ENCODE measurements at places on chromosomes 2 and 18. TPM values are rescaled to one million over a fixed set of nuclear protein-coding genes. Genes with fewer than 3 reads are reported as not detected.

Gene DNAH7
- total RNA-seq = under 0.01 TPM

Gene AMER3
- total RNA-seq = not detected

DNA sequence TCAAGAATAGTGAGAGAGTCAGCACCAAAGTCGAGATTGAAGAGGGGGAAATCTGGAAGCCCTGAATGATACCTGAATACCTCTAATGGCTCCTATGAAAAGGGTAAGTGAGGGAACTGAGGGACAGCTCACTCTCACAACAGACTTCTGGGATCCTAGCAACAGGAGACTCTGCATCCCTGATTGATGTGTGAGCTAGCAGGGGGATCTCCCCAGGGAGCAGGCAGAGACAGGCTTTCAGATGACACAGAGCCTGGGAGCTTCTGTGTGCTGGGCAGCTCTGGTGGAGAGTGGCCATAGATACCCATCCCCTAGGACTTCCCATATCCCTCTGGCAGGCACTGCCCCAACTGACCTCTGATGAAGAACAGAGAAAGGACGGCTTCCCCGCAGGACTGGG, 206.2 kb downstream of the EXOC6B start:
- no peak overlapping the region for H3K4me3 ChIP-seq
- no peaks in the 10 kb centered on the region for H3K36me3 ChIP-seq
- no peaks in the 10 kb centered on the region for H3K4me1 ChIP-seq
- H3K27me3 ChIP-seq = no peaks in the 10 kb centered on the region

- H3K27me3 ChIP-seq = no peaks in the 10 kb centered on the region
- H3K36me3 ChIP-seq = no peaks in the 10 kb centered on the region
- DNase-seq = no peak
- H3K27ac ChIP-seq = peak overlapping the region; percentile 71
- H3K4me1 ChIP-seq = peaks cover 44% of the 10 kb centered on the region
Measured at GRCh38 chr2:41907771-41908207, 140.0 kb upstream of the PKDCC start.

DNA sequence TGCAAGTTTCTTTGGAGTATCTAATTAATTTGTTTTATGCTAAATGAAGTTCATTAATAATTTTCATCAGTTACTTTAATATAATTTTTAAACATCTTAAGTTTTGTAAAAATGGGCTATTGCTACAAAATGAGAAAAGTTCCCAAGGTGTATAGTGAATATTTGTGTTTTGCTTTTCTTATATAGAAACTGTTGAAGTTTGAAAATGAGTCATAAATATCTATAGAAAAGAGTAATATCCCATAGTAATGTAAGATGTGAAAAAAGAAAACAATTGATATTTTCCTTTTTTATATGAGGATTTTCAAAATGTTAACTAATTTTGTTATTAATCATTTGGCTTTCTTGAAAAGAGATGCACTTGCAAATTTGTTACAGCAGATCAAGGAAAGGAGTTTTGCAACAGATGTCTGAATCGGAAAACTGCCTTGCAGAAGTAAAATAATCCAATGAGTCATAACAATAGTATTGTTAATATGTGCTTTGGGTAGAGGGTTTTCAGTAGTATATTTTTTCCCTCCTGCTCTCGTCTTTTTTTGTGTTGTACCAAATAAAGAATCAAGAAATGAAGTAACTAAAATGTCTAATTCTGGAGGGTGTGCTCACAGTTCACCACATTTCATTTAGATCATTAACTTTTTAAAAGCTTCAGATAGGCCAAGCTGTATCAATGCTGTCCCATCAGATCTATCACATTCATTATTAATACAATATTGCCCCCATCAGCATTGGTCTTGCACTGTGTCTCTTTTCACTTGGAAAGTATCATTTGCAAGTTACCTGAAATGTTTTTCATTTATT, 15.5 kb downstream of the DUSP19 start:
- DNase-seq = no peak
- no peak overlapping the region for H3K4me3 ChIP-seq
- no peak overlapping the region for H3K27ac ChIP-seq
- H3K27me3 ChIP-seq = no peaks in the 10 kb centered on the region

GRCh38 chr2:102620332-102620731, 979 bp downstream of the SLC9A2 start:
- no peaks in the 10 kb centered on the region for H3K36me3 ChIP-seq
- no peak overlapping the region for H3K4me3 ChIP-seq
- peaks cover 9% of the 10 kb centered on the region for H3K4me1 ChIP-seq
- peaks cover 12% of the 10 kb centered on the region for H3K27me3 ChIP-seq
- no peak for DNase-seq
- H3K27ac ChIP-seq = no peak overlapping the region

GRCh38 chr18:40824291-40824690, 1130.7 kb upstream of the PIK3C3 start:
- H3K4me3 ChIP-seq = no peak overlapping the region
- no peaks in the 10 kb centered on the region for H3K27me3 ChIP-seq
- no peaks in the 10 kb centered on the region for H3K4me1 ChIP-seq
- no peaks in the 10 kb centered on the region for H3K36me3 ChIP-seq
- H3K27ac ChIP-seq = no peak overlapping the region
- DNase-seq = no peak

- DNase-seq = no peak
- no peak overlapping the region for H3K4me3 ChIP-seq
- H3K27me3 ChIP-seq = no peaks in the 10 kb centered on the region
- no peak overlapping the region for H3K27ac ChIP-seq
Measured at GRCh38 chr2:137220438-137220993, 455.2 kb downstream of the THSD7B start.

- no peak for DNase-seq
- H3K4me1 ChIP-seq = no peaks in the 10 kb centered on the region
- H3K36me3 ChIP-seq = no peaks in the 10 kb centered on the region
Measured at GRCh38 chr2:57373530-57373929, 673.1 kb upstream of the VRK2 start.

DNA sequence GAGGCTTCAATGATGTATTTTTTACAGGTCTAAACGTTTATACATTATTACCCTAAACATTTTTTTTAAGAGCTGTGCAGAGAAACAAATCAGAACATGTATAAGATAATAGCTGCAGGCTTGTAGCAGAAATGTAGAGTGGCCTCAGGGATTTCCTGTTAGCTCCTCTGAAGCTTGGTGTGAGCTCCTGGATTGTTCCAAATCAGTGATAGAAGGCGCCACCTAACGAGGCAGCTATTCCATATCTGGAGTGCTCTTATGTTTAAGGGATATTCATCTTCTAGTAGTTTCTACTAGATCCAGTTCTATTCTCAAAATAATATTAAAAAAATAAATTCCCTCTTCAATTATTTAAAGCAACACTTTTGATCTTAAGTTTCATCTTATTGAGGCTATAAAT, 93.1 kb downstream of the LRP1B start:
- H3K27ac ChIP-seq = no peak overlapping the region
- no peaks in the 10 kb centered on the region for H3K27me3 ChIP-seq
- no peak for DNase-seq
- H3K4me1 ChIP-seq = no peaks in the 10 kb centered on the region

- no peaks in the 10 kb centered on the region for H3K36me3 ChIP-seq
- DNase-seq = no peak
- H3K4me3 ChIP-seq = no peak overlapping the region
- H3K4me1 ChIP-seq = no peaks in the 10 kb centered on the region
- H3K27me3 ChIP-seq = no peaks in the 10 kb centered on the region
Measured at GRCh38 chr18:12393998-12394397, 13.7 kb upstream of the PRELID3A start.

DNA sequence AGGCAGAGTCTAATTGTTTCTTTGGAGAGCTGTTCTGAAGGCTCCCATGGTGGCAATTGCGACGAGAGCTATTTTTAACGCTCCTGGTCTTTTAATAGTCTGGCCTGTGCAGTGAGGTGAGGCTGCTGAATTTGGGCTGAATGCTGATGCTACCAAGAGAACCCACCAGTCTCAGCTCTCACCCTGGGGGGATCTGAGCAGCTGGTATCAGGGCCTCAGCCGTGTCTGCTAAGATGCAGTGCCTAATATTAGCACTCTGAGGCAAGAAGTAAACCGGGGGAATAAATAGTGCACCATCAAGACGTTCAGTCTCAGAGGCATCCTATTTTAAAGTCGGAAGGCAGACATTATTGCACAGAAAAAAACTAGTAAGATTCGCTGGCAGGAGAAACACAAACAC, 214.8 kb upstream of the PID1 start:
- H3K27me3 ChIP-seq = no peaks in the 10 kb centered on the region
- no peak overlapping the region for H3K27ac ChIP-seq
- no peak for DNase-seq
- H3K4me3 ChIP-seq = no peak overlapping the region

- no peak overlapping the region for H3K27ac ChIP-seq
- H3K4me1 ChIP-seq = no peaks in the 10 kb centered on the region
- no peaks in the 10 kb centered on the region for H3K36me3 ChIP-seq
- no peak overlapping the region for H3K4me3 ChIP-seq
- no peaks in the 10 kb centered on the region for H3K27me3 ChIP-seq
- DNase-seq = no peak
Measured at GRCh38 chr2:162824304-162824703, 14.3 kb downstream of the KCNH7 start.

DNA sequence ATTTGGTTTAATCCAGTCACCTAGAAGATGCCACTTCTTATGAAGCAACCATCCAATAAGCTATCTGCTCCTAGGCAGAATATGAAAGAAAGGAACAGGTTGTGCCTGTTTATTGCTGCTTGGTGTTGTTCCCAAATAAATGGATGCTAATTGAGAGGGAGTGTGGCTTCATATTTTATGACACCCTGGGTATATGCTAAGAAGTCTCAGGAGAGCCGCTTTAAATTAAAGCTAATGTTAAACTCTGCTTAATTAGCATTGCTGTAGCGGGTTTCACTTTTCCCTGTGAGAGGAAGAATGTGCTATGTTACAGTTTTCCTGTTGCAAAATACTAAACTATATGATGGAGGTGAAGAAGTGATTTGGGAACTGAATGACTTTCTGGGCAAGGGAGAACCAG, 48.7 kb upstream of the TANK start:
- H3K36me3 ChIP-seq = no peaks in the 10 kb centered on the region
- DNase-seq = no peak
- no peak overlapping the region for H3K27ac ChIP-seq
- H3K27me3 ChIP-seq = no peaks in the 10 kb centered on the region
- H3K4me3 ChIP-seq = no peak overlapping the region
- H3K4me1 ChIP-seq = no peaks in the 10 kb centered on the region

- no peaks in the 10 kb centered on the region for H3K36me3 ChIP-seq
- no peak overlapping the region for H3K4me3 ChIP-seq
- no peaks in the 10 kb centered on the region for H3K4me1 ChIP-seq
- no peaks in the 10 kb centered on the region for H3K27me3 ChIP-seq
Measured at GRCh38 chr2:122737429-122738077, 982.1 kb downstream of the TSN start.

DNA sequence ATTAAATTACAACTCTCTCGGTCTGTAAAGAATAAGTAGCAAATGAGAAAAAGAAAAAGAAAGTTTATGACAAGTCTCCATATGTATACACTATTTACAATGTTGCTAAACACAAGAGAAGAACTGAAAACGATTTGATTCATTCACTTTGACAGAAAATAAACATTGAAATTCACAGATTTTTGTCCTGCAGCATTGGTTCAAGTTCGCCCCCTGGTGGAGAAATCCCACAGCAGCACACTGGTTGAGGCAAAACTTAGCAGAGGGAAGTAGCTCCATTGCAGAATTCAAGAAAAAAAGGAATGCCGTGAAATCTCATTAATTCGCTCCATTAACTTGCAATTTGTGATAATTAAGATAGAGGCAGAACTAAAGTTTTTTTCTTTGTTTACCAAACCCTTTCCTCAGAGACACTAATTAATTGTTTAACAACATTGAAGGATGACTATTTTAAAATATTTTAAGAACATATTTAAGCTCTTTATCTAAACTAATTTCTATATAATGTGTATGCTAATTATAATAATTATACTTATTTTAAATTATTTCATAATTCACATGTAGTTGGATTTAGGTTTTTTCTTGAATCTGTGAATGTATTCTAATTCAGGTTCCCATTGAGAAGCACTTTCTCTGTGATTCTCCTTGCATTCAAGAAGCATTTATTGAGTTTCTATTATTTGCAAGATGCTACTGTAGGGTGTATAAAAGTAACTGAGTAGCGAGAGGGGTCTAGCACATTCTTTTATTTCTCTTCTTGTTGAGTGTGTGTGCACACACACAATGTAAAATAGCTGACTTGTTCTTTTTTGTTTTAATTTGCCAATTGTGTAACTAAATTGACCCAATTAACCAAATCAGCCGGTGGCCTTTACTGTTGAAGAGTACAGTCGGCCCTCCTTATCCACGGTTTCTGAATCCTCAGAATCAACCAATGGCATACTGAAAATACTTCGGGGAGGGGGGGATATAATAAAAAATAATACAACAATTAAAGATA, 74.1 kb downstream of the COL4A3 start:
- no peak overlapping the region for H3K4me3 ChIP-seq
- DNase-seq = peak; percentile 75
- H3K4me1 ChIP-seq = peaks cover 6% of the 10 kb centered on the region
- no peaks in the 10 kb centered on the region for H3K27me3 ChIP-seq
- no peaks in the 10 kb centered on the region for H3K36me3 ChIP-seq

- peak overlapping the region; percentile 84 for H3K27ac ChIP-seq
Measured at GRCh38 chr2:24489465-24490180, 1.4 kb upstream of the NCOA1 start.

DNA sequence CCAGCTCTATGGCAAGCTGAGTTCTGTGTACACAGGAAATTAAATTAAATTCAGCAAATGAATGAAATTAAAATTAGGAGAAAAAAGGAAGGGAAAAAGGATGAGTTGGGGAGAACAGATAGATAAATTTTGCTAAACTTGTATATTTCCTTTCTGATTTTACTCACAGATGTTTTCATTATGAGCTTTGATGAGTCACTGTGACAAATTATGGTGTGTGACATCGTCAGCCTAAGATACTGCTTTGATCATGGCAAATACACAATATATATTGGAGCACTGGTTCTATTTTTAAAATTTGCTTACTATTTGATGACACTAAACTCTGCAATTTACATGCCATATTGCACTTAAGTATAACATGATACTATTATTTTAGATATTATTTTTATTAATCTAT, 464.6 kb upstream of the SPHKAP start:
- no peaks in the 10 kb centered on the region for H3K4me1 ChIP-seq
- H3K4me3 ChIP-seq = no peak overlapping the region
- no peak for DNase-seq
- H3K27ac ChIP-seq = no peak overlapping the region
- peaks cover 2% of the 10 kb centered on the region for H3K27me3 ChIP-seq

GRCh38 chr2:23614701-23615100, 229.7 kb downstream of the KLHL29 start:
- no peak for DNase-seq

- H3K4me3 ChIP-seq = peak overlapping the region; percentile 86
- H3K36me3 ChIP-seq = no peaks in the 10 kb centered on the region
- H3K4me1 ChIP-seq = peaks cover 17% of the 10 kb centered on the region
- H3K27me3 ChIP-seq = no peaks in the 10 kb centered on the region
- no peak for DNase-seq
- no peak overlapping the region for H3K27ac ChIP-seq
Measured at GRCh38 chr2:159515441-159515840, 100.9 kb downstream of the BAZ2B start.

Data from liver (tissue), 10 donors.